CD4-positive, alpha-beta memory T cell (primary cell): ENCODE measurements at places on chromosomes 2 and 18.

DNA sequence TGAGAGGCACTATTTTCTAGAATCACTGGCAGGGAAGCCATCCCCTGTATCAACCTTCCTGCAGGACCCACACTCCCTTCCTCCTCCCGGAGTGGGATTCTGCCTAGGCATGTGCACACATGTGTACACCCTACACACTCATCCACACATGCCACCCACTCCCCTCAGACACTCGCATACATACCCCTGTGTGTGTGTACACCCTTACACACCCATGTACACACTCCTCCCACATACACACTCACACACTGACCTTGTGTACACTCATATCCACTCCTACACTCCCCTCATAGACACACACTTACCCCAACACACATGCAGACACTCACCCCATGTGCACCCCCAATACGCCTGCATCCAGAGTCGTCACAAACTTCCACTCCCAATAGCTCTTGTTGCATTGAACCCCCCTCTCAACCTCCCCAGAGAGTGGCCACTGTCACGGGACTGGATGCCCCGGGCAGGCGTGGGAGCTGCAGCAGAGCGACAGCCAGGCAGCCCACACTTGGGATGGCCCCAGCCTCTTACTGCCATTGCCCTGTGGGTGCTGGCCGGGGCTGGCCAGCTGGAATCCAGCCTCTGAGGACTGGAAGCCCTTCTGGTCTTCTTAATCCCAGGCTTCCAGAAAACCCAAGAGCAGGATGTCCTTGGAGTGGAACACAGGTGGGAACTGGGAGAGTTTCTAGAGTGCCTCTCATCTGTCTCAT is 251.0 kb downstream of the LOXHD1 start:
- no peak for DNase-seq

DNA sequence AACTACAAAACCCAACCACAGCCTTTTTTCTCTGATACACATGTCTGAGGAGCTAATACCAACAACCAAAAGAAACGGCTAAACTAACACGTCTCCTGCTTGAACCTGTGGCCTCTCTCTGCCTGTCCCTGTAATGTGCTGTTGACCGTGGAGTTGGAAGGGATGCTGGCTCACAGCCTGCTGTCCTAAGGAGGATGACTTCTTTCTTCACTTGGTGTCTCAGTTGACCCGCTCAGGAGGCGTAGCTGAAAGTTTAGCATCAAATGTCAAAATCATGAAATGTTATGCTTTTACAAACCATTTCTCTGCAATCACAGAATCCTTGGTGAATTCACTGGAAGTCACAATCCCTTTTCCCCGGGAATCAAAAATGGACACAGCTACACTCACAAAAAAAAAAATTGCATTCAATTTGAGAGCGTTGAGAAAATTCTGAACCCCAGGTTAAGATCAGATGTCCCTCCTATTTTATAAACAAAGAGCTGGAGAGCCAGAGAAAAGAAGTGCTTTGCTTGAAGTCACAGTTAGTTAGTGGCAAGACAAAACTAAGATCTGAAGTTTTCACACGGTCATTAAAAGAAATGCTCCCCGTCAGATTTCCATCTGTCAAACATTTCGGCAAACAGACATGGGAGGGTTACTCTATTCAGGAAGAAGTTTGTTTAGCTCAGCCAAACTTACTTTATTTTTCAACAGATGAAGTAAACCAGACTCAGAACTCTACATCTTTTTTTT is 74.3 kb downstream of the IRS1 start:
- no peak for DNase-seq

GRCh38 chr2:61451178-61451577 is 19.7 kb downstream of the USP34 start:
- no peak for DNase-seq

GRCh38 chr2:10768063-10768507 is 44.5 kb downstream of the PDIA6 start:
- no peak for DNase-seq

DNA sequence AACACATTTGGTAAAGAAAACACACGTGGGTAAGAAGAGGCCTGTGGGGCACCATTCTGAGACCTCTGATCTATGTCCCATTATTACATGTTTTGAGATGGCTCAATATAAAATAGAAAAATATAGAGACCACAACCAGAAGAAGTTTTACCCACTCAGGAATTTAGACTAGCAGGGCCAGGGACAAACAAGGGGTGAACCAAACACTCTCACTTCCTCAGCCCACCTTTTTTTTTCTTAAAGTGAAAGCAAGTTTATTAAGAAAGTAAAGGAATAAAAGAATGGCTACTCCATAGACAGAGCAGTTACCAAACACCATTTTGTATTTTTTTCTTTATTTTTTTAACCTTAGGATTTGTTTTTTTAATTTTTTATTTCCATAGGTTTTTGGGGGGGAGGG is 119.0 kb upstream of the REV1 start:
- no peak for DNase-seq

DNA sequence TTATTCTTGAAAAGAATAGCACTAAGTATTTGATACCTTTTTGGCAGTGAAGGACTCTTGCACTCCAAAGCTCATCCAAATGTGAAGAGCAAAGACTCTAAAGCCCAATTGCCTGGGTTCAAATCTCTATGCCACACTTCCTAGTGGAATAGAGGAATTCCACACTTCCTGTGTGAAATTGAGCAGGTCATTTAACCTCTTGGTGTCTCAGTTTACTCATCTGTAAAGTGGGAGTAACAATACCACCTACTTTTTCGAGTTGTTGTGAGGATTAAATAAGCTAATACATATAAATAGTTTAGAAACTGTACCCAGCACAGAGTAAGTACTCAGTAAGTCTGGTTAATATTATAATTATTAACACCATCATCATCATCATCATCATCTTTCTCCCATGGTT is 72.6 kb downstream of the AP1S3 start:
- no peak for DNase-seq

- no peak for DNase-seq
Observed at GRCh38 chr2:172248785-172249187, 146.1 kb upstream of the DLX2 start.

DNA sequence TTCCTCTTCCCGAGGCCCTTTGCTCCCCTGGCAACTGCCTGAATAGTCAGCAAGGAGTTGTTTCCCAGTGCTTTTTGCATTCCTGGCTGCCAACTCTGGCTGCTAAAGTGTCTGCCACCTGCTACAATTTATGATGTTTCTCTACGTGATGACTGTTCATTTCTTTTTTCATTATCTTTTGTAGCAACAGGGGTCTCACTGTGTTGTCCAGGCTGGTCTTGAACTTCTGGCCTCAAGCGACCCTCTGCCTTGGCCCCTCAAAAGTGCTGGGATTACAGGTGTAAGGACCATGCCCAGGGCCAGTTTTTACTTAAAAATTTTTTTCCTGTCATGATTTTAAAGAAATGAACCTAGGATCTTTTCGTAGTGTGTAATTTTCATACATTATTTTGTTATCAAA is 11.3 kb downstream of the EHBP1 start:
- no peak for DNase-seq

DNA sequence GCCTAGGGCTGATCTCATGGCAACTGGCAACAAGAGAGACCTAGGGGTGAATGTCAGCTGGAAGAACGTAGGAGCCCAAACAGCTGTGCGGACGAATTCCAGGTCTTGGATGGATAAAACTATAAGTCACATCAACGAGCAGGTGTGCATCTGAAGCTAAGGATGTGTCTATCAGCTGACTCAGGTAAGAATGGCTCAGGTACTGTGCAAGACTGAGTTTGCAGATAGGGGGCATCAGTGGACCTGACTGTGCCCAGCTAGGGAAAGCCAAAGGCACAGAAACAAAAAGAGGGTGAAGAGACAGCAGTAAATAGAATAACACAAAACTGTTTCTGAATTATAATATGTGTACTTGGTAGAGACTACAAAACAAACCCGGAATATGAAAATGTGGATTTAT is 357.3 kb downstream of the ZEB2 start:
- DNase-seq: peak; percentile 33
